ENCODE measurements at places on chromosomes 5 and 9. TPM values are rescaled to one million over a fixed set of nuclear protein-coding genes. Genes with fewer than 3 reads are reported as not detected.

FLT4 gene
- total RNA-seq, result 2.5 TPM

NTRK2 gene
- total RNA-seq, result not detected

C6 gene
- not detected for total RNA-seq

TNC gene
- total RNA-seq, result 0.91 TPM

RIMOC1 gene
- 11.5 TPM for total RNA-seq

ADAMTS13 gene
- 0.45 TPM for total RNA-seq

SHOC1 gene
- not detected for total RNA-seq
